ENCODE measurements at places on chromosomes 3 and 15.

GRCh38 chr15:23574742-23575141, 9.3 kb downstream of the MKRN3 start:
- DNase-seq, result no peak

DNA sequence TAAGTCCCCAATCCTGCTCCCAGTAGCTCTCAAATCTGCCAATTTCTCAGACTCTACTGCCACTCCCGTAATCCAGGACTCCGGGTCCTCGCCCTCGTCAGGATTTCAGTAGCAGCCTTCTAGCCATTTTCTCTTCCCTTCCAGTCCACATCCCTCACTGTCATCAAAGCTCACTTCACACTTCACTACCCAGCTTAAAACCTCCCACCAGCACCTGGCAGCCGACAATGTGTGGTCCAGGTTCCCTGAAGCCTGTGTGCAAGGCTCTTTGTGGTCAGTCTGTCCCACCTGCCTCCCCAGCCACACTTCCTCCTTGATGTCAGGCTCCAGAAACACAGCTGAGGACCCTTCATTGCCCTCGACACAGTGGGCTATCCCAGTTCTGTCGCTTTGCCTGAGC, 304.5 kb upstream of the ROPN1 start:
- DNase-seq, result no peak

- DNase-seq, result no peak
Measured at GRCh38 chr3:119657887-119658702, 2.3 kb downstream of the POPDC2 start.

DNA sequence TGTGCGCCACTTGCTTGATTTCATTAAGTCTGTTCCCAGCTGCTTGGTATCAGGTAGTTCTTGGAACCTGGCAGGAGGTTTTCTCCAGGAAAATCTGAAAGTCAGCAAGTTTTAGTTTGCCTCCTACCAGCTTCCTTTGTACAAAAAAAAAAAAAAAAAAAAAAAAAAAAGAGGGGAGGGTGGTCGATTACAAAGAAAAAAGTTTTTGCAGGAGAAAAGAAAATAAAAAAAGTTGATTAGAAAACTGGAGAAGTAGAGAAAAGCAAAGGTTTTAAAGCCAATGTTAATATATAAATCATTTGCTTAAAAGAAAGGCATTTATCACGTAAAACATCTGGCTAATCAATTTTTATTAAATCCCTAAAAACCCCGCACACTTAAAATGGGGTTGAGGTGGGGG, 5.9 kb downstream of the EPHA3 start:
- DNase-seq, result no peak

GRCh38 chr3:56303487-56303886, 164.8 kb downstream of the ERC2 start:
- no peak for DNase-seq

GRCh38 chr3:151377768-151378385, 6.7 kb downstream of the P2RY12 start:
- no peak for DNase-seq

- DNase-seq, result no peak
Measured at GRCh38 chr3:24278543-24278942, 216.1 kb downstream of the THRB start.

DNA sequence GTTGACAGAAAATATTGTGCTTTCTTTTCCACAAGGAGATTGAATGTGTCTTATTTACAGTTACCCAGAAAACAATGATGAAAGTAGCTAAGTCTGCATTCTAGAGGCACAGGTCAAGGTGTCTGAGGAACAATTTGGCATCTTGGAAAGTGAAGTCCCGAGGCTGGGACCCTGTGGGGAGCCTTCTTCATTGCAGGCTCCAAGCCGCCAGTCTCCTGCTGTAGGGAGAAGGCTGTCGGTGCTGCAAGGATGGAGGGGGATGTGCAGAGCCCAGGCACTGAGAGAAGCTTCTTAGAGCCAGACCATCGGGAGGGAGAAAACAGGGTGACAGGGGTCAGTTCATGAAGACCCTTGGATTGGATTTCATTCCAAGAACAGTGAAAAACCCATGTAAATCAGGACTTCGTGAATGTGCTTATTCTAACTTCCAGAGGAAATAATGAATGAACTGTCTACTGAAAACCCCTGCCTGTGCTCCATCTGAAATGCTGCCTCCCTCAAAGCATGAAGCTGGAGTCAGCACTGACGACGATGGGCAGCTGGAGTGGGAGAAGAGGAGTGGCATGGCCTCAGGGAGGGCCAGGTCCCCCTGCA, 25.2 kb upstream of the NSMCE3 start:
- no peak for DNase-seq

DNA sequence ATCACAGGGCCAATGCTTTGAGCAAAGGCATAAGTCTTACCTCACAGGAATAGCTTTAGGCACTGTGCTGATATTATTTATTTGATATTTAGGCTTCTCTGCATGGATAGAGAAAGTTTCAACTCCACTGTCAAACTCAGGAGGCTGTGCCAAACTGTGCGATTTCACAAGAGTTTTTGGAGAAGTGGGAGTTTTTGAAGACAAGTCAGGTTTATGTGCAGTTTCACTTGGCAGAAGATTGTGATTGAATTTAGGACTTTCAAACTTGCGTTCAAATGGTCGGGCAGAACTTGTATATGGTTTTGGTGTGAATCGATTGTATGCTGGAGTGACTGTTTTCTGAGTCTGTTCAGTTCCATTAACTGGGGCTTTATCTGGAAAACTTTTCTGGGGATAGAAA, 113.7 kb downstream of the TJP1 start:
- no peak for DNase-seq

- DNase-seq, result no peak
Measured at GRCh38 chr3:156388497-156389448, 166.1 kb downstream of the SSR3 start.

DNA sequence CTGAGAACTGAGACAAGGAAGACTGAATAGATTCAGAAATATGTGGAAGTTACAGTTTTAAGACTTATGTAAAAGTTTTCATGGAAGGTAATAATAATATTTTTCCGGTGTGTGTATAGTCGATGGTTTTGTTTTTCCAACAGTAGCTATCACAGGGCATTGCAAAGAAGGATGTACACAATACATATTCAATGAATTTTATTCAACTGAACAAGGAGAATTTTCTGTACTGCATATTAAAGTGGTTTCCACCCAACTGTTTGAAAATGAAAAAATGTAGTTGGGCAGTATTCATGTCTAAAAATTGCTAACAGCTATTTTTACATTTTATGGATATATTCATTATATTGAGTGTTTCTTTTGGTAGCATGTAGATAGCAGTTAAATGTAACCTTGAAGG, 350.3 kb upstream of the ATP10A start:
- no peak for DNase-seq

- DNase-seq, result no peak
Measured at GRCh38 chr3:48984663-48985062, 5.4 kb upstream of the P4HTM start.

DNA sequence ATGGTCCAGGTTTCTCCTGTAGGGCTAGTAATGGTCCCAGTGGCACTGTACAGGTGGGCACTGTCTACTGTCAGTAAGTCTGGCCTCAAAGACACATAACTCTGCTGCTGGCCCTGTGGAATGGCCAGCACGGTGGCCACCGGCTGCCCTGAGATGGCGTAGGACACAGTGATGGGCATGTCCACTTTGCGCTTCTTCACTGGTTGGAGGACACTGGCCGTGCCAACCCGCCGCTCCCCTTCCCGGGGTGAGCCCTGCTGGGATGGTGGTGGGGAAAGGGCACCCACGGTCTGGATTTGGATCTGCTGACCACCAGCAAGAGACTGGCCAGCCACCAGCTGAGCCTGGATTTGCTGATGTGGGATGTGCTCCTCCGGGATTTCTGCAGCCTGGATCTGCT, 28.1 kb upstream of the IMPDH2 start:
- no peak for DNase-seq

DNA sequence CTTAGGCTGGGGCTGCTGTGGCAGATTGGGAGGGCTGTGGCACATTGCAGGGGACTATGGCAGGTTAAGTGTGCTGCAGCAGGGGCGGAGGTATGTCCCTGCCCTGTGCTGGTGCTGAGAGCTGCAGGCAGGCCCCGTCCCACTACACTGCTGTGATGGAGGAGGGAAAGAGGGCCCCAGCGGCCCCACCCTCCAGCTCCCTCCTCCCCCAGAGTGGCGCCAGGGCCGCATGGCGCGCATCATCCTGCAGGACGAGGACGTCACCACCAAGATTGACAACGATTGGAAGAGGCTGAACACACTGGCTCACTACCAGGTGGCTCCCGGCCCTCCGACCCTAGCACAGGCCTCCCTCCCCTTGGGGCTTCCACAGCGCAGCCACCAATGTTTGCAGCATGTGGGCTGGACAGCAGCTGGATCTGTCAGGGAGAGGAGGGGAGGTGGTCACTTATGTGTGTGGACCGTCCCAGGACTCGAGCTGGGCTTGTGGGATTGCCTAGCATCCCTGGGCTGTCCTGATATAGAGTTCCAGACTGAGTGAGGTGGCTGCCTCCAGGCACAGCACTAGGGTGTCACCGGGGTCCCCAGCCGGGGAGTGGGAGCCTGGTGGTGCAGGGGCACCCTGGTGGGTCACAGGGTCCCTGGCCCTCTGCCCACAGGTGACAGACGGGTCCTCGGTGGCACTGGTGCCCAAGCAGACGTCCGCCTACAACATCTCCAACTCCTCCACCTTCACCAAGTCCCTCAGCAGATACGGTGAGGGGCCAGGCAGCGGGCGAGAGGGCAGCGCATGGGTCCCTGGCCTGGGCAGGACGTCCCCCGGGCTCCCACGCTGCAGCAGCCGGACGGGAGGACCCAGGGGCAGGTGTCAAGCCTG, 46.1 kb downstream of the PLXNA1 start:
- no peak for DNase-seq
